ENCODE measurements at places on chromosomes 12 and 14.

DNA sequence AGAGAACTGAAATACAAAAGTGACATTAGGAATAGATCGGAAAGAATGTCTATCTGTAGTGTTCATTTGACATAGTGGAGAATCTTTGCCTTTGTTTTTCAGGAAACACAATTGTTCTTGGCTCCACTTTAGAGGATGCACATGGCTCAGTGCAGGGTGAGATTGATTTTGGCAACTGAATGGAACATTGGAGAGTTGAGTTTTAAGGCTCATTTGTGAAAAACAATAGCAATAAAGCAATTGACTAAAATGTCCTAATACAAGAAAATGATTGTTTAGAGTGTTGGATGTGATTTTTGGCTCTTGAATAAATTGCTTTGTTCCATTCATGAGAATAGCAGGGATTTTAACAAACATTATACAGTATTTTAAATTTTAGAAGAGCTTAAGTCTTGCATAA is 116.4 kb downstream of the SLC38A1 start:
- DNase-seq = no peak

DNA sequence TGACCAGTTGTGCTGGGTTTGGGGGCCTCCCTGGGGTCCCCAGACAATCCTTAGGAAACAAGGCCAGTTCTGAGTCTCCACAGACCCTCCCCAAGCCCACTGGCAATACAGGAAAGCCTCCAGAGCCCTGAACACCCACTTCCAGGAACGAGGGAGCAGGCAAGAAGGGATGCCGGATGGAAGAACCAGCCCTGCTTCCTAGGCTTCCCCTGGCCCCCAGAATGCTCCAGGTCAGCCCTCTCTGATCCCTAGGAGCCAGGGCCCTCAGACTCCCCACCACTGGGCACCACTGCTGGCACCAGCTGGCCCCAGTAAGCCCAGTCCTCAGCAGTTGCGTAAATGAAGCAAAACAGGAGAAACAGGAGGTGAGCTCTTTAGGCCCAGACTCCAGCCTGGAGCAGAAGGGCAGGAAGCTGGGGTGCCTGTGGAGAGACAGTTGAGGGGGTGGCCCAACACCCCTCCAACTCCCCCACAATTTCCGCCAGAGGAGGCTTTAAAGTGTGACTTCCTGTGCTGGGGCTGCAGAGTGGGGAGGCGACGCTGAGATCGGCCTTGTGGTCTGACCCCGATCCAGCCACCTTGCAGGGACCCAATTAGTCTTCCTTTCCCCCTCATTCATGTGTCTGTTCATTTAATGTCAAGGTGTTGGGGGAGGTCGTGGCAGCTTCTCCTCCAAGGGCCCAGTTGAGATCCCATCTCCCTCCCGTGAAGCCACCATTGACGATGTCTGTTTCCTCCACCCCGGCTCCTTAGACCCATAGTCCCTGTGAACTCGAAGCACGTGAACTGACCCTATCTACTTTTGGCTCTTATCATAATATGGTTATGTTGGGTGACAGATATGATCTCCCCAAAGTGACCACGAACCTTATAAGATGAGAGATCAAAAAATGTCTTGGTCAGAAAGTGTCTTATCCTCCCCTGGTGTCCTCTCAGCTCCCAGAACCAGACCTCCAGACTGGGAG is 4.7 kb downstream of the TNFRSF1A start:
- DNase-seq = peak; percentile 65

- DNase-seq = no peak
Measured at GRCh38 chr12:32264961-32265360, 134.4 kb upstream of the FGD4 start.

DNA sequence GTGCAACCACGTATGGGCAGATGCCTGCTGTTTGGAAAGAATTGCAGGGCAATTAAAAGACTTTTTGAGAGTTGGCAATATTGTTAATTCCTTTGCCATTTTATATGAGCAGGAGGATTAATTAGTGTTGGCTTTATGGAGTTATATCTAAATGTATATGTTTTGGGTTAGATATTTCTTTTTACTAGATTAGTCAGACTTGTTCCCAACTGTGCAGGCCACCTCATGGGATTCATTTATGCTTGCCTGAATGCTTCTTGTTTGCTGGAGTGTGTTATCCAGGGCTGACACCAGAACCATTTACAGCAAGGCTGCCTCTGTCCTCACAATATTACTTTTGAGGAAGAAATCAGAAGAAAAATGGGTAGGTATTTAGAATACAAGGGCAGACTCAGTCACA is 192.5 kb downstream of the KTN1 start:
- DNase-seq = no peak

DNA sequence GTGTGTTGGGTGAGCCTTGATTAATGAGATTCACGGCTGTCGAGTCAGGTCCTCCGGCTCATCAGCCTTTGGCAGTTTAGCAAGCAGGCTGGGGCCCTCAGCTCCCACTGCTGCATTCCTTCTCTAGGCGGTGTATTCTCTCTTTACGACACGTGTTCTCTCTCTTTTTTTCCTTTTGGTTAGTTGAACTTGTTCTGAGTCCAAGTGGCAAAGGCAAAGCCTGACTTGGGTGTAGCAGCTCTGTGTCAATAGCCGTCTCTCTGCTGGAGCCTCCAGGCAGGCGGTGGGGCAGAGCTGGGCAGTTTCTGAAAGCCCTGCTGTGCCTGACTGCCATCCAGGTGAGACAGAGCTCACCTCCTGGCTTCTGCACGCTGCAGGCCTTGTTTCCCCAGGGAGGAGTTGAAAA is 46.6 kb downstream of the SUSD6 start:
- DNase-seq = no peak

DNA sequence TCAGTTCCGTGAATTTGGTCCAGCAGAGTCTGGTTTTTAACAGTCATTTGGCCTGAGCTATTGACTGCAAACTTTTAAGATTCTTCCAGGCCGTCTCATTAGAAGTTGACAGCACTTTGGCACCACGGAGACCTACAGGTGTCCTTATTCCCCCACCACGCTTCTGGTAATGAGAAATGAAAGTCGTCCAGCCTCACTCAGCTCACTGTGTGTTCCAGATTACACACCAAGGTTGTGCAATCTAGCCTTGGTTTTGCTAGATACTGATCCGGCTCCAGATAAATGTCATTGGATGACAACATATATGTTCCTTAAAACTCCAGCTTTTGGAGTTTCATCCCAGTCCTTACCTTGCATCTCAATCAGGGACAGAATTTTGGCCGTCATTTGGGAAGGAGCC is 210.4 kb downstream of the CHST11 start:
- no peak for DNase-seq

DNA sequence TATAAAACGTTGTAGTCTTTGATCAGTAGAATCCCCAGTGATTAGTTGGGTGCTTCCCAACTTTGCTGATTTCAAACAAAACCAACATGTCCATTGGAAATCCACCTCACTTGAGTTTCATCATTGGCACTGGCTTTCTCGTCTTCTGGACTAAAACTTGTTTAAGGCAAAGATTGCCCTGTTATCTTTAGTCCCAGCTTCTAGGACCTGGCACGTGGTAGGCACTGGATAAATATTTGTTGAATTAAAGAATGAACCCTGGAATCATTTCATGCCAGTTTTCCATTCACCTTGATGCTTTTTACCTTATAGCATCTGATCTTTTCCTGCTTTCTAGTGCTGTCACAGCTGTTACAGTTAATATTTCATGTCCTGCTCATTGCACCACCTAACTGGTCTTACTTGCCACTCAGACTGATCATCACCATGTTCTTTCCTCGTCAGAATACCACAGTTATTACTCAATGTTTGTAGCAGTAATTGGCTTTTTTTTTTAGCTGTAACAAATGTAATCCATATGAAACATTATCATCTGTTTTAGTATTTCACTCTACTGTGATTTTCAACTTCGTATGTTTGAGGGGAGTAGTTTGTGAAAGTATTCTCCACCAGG is 7.3 kb upstream of the C12orf50 start:
- no peak for DNase-seq

- no peak for DNase-seq
Measured at GRCh38 chr14:53967606-53968005, 11.0 kb upstream of the BMP4 start.

DNA sequence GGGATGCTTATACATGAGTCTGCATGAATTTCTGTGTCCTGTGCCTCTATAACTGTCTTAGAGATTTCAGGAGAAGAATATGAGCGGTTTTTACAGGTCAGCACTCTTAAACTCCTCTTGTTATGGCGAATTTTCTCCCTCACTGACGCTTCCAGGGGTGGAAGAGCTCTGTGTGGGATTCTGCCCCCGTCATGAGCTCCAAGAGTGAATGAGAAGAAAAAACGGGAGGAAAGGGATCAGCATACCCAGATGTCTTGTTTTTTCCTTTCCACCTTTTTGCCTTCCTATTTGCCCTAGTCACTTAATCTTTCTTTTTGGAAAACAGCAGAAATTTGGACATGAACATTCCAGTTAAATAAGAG is 651 bp downstream of the PFKM start:
- DNase-seq = no peak

GRCh38 chr14:94659901-94660300 is 47.7 kb downstream of the SERPINA3 start:
- DNase-seq = no peak

DNA sequence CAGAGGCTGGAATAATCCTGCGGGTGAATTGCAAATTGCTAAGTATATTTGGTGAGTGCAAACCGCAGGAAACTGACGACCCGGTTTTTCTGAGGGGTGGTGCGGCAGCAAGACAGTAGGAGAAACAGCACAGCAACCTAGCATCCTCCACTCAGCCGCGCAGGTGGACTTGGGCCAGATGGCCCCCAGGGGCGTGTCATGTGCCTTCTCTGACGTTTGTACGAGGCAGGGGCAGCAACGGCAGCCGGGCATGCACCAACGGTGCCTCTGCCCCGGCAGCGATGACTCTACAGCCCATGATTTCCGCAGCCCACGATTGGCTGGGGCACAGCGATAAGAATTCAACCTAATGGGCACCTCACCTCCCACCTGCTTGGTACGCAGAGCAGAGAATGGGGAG is 11.1 kb upstream of the CLEC2A start:
- DNase-seq = no peak

- no peak for DNase-seq
Measured at GRCh38 chr12:121918679-121919038, 267 bp downstream of the CFAP251 start.

DNA sequence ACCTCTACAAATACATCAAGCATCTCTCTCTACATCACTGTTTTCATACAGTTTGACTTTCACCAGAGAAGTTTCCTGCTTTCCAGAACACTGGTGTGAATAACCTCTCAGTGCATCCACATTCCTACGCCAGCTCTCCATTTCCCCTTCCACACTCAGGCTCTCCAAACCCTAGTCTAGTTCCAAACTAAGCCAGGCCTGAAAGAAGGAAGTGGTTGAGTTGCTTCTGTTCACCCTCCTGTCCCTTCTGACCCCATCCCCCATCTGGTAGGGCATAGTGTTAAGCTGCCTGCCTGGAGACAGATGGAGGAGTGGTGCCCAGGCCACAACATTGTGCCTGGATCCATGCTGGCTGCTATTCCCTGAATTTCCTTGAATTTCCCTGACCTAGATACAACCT is 132.4 kb downstream of the GPR65 start:
- DNase-seq = no peak

DNA sequence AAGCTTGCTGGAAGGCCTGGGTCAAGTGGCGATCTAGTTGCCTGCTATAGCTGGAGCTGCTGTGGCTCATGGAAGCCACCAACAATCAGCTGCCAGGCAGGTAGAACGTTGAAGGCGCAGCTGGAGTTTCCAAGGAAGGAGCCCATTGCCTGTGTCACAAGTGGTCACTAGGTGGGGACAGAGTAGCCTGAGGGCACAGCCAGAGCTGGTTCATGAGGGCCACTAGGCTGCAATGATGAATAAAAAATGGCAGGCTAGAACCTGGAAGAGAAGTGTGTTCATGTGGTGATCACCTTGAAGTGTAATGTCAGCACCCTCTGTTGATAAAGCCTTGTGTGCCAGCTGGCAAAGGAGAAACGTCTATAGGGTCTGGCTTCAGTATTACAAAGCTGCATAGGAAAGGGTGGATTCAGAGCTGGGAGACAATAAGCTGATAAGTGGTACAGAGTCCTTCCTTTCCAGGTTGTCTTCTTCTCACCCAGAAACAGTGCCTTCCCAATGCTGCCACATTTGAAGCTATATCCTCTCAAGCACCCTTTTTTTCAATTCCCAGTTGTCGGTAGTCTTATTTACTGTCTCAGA is 165.8 kb downstream of the EMP1 start:
- peak; percentile 25 for DNase-seq

- DNase-seq = no peak
Measured at GRCh38 chr14:53350866-53351265, 197.7 kb upstream of the DDHD1 start.

GRCh38 chr12:57735952-57736740 is 2.4 kb downstream of the AGAP2 start:
- DNase-seq = no peak

GRCh38 chr14:83908419-83908818 is 1621.5 kb upstream of the FLRT2 start:
- no peak for DNase-seq

DNA sequence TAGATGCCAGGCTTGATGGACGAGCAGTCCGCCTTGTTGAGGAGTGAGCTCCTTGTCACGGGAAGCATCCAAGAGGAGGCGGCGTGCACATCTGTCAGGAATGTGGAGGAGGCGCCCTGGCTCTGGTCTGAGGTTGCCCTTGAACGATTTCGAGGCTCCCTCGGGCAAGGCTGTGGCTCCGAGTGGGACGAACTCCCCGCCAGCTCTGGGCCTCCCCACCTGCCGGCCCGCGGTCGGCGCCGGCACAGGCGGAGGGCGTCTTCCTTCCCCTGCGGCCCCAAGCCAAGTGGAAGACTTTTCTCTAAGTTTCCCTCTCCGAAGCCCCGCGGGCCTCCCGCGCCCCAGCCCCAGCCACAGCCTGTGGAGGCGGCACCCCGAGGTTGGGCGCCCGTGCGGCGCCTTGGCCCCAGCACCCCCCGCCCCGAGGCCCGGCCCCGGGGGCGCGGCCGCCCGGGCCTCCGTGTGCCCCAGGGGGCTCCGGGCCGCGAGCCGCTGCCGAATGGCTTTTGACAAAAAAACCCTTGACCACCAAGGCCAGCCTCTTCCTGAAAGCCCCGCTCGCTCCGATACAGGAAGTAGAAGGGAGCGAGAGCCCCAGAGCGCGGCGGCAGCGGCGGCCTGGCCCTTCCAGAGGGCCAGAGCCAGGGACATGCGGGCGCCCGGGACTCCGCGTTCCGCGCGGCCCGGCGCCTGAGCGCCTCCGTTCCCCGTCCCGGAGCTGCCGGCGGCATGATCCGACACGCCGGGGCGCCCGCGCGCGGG is at the start of gene RIN3:
TSS of gene RIN3 (plus strand) at position 578 of the 762 bp plus-strand sequence. CDS start at position 730, 152 bp downstream.
- DNase-seq = peak; percentile 59

DNA sequence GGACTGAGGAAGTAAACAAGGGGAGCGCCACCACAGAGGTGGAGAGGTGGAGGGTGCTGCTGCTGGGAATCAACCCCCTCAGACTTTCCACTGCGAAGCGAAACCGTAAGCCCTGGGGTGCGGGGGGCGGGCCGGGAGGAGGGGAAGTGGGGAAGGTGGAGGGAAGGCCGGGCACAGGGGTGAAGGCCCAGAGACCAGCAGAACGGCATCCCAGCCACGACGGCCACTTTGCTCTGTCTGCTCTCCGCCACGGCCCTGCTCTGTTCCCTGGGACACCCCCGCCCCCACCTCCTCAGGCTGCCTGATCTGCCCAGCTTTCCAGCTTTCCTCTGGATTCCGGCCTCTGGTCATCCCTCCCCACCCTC is at the start of gene LAG3:
TSS of gene LAG3 (plus strand) at position 190 of the 365 bp plus-strand sequence. CDS start 333 bp downstream, outside the sequence.
- DNase-seq = no peak

- DNase-seq = no peak
Measured at GRCh38 chr12:14400599-14400998, 35.1 kb downstream of the ATF7IP start.

All from CD4-positive, alpha-beta T cell treated with Interleukin-1 beta for 1 hour (primary cell).